Spinal cord (tissue), 10 donors: ENCODE measurements at places on chromosomes 12 and 14.

DNA sequence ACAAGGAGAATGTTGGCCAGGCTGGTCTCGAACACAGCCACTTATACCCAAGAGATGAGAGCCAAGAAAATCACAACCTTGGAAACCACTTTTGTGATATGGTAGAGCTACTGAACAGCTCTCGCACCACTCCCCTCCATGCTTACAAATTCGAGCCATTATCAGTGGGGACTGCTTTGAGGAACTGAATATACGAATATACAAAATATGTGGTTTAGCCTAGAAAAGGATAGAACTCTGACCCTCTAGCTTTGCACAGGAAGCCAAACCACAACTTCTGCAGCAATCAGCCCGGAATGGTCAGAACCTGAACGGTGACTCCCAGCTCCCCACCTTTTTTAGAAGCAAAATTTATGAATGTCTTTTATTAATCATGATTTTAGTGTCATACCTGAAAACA lies 129.8 kb upstream of the TMEM132C start:
- DNase-seq = no peak

DNA sequence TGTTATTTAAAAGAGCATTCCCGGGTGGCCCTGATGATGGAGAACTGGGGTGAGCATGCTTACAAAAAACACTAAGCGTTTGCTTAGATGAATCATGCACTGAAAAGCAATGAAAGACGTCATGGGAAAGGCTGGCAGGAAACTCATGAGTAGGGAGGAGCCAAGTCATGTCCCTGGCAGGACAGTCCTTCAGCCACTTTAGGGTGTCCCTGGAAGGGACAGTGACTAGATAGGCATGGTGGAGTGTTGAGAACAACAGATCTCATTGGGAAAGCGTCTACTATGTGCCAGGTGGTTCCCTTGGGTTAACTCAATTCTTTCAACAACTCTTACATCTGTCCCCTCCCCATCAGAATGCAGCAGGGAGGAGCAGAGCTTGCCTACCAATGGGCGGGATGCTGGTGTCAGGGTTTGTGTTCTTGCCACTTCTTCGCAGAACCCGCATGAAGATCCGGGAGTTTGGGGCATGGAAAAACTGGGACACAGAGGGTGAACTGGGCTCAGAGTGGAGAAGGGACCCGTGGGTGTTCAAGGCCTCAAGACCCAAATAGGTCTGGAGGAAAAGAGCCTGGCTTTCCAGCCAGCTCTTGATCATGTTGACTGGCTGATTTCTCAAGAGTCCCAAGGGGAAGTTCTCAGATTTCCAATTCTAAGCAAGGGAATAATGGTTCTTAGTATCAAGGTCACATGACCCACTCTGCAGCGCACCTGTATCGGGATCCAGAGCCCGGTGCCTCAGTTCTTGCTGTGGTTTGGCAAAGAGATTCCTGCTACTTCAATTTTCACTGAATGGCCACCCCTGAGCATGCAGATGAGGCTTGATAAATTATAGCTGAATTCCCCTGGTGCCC lies 653.9 kb upstream of the TBX3 start:
- no peak for DNase-seq

DNA sequence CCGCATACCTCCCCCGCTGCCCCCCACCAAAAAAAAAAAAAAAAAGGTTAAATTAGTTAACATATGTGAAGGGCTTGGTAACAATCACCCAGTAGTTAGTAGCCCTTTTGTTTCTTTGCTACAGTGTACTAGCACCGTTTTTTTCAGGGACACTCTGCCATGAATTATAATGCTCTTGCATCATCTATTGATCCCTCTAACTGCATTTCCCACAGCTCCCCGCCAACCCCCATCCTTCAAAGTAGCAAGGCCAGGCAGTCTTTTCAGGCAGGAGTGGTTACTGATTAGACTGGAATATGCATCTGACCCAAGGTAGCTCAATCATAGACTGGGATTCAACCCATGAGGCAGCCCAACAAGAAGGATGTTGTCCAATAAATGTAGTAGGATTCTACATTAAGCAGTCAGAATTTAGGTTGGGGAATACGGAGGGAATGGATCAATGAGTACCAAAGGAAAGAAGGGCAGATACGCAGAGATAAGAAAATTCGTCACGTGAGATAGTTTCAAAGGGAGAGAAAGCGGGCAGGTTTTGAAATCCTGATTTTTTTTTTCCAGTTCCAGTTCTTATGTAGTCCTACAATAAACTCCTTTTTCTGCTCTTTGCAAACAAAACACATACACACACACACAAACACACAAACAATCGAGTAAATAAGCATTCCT lies 39.8 kb upstream of the CRACR2A start:
- DNase-seq = no peak

GRCh38 chr12:52205612-52206303 lies 13.9 kb upstream of the KRT80 start:
- no peak for DNase-seq

- DNase-seq = no peak
Measured at GRCh38 chr12:80941916-80942315, 4.2 kb upstream of the LIN7A start.

DNA sequence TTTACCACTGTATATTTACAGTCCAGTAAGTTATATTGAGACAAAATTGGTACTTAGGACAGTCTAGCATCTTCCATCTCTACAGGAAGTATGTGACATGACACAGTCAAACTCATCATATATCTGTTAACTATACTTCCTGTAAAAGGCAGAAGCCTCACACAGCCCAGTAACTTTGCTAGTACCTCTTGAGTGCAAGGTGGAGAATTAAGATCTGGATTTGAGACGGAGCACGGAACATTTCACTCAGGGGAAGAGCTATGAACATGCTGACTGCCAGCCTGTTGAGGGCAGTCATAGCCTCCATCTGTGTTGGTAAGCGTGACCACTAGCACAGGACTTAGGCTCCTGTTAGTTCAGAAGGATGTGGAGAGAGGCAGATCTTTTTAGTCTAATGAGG lies 333.7 kb upstream of the OR4E1 start:
- DNase-seq = no peak

DNA sequence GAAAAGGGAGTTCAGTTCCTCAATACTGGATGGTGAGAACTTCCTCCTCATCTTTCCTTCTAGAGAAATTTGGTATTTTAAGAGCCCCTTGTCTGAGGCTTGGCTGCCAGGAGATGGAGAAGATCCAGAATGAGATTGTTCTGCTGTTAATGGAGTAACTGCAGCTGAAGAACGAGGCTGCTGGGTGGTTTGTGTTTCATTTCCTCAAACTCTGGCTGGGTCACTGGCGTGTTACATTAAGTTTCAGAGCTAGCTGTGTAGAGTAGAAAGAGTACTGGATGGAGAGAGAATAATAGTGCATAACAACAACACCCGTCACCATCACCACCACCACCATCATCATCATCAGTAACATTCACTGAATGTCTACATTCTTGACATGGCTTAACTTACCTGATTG lies 325.0 kb upstream of the TBX3 start:
- DNase-seq = no peak

DNA sequence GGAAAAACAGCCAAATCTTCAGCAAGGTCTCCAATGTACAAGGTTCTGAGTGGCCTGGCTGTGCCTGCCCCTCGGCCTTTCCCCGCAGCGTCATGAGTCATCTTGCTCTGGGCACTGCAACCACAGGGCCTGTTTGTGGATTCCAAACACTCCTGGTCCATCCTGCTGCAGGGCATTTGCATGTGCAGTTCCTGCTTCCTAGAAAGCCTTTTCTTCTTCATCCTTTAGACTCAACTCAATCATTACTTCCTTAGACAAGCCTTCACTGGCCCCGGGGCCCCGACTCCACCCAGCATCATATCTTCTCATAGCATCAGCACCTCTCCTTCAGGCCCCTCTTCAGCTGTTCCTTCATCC lies 101.8 kb upstream of the EGLN3 start:
- DNase-seq = no peak

DNA sequence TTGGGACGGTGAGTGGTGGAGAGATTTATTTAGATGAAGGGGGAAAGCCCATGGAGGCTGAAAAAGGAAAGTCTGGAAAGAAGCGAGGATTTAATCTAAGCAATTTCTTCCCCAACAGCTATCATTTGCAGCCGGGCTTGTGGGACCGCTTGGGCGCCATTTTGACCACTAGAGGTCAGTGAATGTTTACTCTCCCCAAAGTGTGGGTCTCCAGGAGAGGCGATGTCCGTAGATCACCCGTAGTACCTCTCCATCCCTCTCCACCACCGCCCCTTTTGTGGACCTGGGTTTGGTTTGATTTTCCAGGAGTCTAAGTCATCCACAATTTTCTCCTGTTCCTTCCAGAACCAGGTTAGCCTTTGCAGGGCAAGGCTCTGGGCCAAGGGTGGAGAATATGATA lies 91.2 kb upstream of the PARP11 start:
- no peak for DNase-seq

DNA sequence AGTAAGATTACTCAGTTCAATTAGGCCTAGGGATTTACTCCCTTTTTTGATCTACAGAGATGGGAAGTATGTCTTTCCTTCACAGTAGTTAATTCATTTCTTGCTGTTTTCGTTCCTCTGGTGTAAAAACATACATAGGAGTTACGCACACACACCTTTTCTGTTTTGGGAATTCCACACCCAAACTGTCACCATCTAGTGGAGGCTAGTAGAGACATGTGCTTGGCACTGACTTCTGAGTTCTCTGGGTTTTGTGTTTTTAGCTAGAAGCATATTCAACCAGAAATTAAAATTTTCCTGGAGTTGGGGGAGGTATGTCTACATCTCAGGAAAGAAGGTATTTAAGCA lies 1.4 kb downstream of the SUSD6 start:
- DNase-seq = no peak

GRCh38 chr14:100147691-100148464 lies 11.6 kb downstream of the DEGS2 start:
- DNase-seq = no peak

GRCh38 chr14:72291908-72292688 lies 359.9 kb downstream of the RGS6 start:
- DNase-seq = peak; percentile 57

DNA sequence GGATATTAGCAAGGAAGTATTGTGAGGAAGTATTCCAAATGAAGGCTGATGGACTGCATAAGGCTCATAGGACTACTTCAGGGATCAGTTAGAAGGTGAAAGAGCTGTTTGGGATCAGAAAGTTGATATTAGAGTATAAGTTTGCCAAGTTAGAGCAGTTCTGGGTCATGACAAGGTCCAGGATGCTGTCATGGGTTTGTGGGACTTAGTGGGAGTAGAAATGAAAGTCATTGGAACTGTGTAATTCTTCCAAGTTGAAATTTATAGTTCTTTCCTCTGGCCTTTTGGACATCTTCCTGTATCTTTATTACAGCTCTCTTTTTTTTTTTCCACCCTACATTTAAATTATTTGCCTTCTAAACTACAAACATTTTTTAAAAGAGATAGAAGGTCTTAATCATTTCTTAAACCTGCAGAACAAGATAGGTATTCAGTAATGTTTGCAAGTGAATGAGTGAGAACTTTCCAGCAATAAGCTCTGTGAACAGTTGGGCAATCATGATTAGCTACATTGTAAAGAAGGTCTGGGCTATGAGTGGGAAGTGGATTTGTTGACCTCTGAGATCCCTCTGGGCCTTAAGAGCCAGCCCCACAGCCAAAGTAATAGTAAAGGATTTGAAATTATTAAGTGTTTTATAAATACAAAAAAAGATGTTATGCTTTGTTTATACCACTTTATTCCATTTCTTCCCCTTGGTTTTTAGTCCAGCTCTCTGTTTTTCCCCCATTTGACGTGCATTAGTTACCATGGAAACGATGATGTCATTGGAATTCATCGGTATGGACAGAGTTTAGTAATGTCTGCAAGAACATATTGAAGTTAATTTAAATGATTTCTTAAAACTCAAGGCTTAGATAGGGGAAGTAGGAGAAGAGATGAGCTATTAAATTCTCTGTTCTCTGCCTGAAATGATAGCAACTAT lies 247.9 kb upstream of the ARHGAP5 start:
- DNase-seq = peak; percentile 37

GRCh38 chr14:46574221-46574977 lies 77.2 kb downstream of the RPL10L start:
- no peak for DNase-seq

GRCh38 chr12:53985994-53986685 lies 1.2 kb downstream of the HOXC10 start:
- no peak for DNase-seq

DNA sequence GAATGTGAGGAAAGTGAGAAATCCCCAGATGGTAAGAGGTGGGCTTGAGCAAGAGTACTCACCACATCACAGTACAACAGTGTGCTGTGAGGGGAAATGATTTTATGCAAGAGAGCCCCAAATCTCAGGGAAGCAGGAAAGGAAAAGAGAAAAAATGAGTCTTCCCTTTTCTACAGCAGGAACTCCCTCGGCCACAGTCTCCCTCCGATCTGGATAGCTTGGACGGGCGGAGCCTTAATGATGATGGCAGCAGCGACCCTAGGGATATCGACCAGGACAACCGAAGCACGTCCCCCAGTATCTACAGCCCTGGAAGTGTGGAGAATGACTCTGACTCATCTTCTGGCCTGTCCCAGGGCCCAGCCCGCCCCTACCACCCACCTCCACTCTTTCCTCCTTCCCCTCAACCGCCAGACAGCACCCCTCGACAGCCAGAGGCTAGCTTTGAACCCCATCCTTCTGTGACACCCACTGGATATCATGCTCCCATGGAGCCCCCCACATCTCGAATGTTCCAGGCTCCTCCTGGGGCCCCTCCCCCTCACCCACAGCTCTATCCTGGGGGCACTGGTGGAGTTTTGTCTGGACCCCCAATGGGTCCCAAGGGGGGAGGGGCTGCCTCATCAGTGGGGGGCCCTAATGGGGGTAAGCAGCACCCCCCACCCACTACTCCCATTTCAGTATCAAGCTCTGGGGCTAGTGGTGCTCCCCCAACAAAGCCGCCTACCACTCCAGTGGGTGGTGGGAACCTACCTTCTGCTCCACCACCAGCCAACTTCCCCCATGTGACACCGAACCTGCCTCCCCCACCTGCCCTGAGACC lies 7.8 kb downstream of the ATN1 start:
- DNase-seq = no peak

GRCh38 chr12:99068993-99069747 lies 424.1 kb downstream of the APAF1 start:
- no peak for DNase-seq

GRCh38 chr14:30813216-30813615 lies 61.1 kb upstream of the COCH start:
- no peak for DNase-seq

- DNase-seq = no peak
Measured at GRCh38 chr14:22463763-22464173, 125.3 kb downstream of the DAD1 start.

- DNase-seq = no peak
Measured at GRCh38 chr12:52419656-52420055, 13.5 kb upstream of the KRT82 start.

DNA sequence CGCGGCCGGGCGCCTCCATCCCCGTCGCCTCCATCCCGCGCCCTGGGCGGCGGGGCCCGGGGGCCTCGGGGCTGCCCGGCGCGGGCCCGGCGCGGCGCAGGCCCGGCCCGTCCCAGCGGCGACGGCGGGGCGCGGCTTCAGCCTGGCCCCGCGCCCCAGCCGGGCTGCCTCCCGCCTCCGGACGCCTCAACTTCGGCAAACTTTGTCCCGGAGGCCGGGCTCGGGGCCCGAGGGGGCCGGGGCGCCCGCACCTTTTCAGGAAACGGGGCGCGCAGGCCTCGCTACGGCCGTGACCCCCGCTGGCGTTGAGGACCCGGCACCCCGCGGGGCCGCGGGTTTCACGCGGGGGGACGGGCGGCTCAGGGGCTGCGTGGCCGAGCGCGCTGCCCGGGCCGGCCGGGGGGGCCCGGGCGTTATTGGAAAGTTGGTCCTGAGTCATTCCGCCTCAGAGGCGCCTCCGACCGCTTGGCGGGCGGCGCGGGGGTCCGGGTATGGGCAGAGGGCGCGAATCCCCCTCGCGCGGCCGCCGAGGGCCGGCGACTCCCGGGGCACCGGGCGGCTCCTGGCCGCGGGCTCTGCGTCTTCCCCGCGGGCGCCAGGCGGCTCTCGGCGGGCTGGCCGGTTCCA lies 575 bp downstream of the TRAF3 start:
- no peak for DNase-seq
